ENCODE measurements at places on chromosomes 13 and 19.

DNA sequence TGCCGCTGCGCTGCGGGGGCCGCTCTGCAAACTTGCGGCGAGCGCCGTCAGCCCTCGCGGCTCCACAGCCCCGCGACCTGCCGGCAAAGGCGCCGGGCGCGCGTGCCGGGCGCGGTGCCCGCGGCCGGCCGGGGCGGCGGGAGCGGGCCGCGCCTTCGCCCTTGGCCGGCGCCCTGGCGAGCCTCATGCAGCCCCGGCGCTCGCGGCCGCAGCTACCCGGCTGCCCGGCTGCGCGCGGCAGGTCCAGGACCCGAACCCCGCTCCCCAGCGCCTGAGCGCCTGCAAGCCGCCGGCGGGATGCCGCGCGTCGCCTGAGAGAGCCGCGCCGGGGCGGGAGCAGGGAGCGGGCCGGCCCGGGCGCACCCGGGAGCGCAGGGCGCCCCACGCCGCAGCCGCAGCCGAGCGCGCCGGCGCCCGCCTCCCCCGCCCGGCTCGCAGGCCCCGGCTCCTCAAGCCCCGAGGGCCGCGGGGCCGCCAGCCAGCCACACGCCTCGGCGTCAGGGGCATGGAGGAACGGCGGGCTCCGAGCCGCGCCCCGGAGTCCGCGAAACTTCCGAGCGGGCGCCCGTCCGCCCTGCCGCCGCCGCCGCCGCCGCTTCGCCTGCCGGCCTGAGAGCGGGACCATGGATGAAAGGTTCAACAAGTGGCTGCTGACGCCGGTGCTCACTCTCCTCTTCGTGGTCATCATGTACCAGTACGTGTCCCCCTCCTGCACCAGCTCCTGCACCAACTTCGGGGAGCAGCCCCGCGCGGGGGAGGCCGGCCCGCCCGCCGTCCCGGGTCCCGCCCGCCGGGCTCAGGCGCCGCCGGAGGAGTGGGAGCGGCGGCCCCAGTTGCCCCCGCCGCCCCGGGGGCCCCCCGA lies 564 bp downstream of the HS6ST3 start:
- no peak for DNase-seq

- DNase-seq, result no peak
These were observed 263.6 kb downstream of the OXGR1 start for GRCh38 chr13:96730676-96731075.

GRCh38 chr13:49441846-49442245 lies 2.0 kb downstream of the CAB39L start:
- no peak for DNase-seq

- DNase-seq, result no peak
These were observed 193.3 kb downstream of the PCDH9 start for GRCh38 chr13:67036699-67037457.

- no peak for DNase-seq
These were observed 24.4 kb upstream of the URAD start for GRCh38 chr13:28012896-28013295.

DNA sequence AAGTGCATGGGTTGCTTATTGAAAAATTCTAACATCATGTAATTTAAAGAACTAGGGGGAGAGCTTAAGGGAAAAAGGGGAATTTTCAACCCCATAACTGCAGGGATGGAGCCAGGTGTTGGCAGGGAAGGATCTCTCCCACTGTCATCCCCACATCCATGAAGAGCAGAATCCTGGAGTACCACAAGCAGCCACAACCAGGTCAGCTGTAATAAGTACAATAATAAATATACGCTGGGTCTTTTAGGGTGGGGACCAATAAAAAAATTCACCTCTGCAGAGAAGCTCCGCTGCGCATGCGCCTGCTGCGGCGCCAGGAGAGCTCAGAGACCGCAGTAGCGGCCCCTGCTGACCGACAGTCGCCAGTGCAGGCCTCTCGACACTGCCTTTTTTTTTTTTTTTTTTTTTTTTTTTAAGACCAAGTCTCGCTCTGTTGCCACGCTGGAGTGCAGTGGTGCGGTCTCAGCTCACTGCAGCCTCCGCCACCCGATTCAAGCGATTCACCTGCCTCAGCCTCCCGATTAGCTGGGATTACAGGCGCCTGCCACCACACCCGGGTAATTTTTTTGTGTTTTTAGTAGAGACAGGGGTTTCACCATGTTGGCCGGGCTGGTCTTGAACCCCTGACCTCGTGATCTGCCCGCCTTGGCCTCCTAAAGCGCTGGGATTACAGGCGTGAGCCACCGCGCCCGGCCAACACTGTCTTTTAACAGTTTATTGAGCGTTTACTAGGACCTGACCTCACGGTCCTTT lies 2.5 kb upstream of the EEF2 start:
- DNase-seq, result peak; percentile 87

- DNase-seq, result no peak
These were observed 78.9 kb upstream of the OLFM4 start for GRCh38 chr13:52949742-52950141.

DNA sequence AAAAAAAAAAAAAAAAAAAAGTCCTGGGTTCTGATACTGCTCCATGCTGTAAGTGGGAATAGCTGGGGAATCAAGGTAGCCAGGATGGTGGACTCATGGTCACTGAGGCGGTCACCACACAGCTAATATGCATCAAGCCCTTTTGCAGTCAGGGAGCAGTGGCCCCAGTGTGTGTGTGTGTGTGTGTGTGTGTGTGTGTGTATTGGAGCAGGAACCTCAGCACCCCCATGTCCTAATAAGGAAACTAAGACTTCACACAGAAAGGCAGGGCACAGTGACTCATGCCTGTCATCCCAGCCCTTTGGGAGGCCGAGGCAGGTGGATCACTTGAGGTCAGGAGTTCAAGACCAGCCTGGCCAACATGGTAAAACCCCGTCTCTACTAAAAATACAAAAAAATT lies 12.0 kb downstream of the B3GNT3 start:
- DNase-seq, result no peak

- DNase-seq, result no peak
These were observed 15.4 kb upstream of the CD22 start for GRCh38 chr19:35313587-35313986.

GRCh38 chr19:30419568-30420180 lies 47.5 kb downstream of the ZNF536 start:
- no peak for DNase-seq

DNA sequence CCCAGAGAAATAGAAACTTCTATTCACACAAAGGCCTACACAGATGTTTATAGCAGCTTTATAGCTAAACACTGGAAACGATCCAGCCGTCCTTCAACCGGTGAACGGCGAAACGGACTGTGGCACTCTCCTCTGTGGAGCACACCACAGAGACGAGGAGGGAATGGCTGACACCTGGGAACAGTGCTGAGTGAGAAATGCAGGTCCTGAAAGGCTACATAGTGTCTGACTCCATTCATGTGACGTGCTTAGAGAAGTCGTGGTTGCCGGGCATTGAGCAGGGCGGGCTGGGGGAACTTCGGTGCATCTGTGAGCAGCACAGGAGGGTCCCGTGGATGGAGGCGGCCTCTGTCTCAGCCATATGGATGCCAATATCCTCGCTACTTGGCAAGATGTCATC lies 3.1 kb upstream of the GRK1 start:
- DNase-seq, result no peak

GRCh38 chr19:38562096-38562495 lies 55.7 kb downstream of the MAP4K1 start:
- no peak for DNase-seq

DNA sequence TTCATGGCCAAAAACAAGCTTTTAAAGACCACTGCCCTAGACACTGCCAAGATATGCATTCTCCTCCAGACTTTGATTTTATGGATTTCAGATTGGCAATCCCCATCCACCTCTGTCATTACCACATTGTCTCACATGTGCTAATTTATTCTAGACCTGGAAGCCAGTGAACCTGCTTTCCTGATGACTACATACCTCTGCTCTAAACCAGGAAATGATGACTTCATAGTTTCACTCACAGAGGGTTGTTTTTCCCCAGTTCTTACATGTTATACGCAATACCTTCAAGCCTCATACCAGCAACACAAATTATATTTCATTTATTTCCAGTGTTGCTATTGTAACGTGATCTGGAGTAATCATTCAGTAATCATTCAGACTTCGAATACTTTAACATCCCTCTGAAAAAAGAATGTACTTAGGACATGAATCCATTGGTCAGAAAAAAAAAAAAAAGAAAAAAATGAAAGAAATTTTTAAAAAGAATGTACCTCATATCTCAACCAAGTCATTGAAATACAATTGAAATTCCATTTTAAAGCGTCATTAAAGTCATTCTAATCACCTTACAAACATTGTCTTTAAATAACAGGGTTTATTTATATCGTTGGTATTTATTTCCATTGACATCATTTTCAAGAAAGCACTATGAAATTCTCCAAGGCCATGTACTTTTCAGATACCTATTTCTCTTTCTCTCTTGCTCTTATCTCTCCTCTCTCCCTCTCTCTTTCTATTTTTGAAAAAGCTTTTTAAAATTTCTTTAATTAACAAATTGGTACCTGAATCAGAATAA lies 33.4 kb upstream of the KLF5 start:
- no peak for DNase-seq

DNA sequence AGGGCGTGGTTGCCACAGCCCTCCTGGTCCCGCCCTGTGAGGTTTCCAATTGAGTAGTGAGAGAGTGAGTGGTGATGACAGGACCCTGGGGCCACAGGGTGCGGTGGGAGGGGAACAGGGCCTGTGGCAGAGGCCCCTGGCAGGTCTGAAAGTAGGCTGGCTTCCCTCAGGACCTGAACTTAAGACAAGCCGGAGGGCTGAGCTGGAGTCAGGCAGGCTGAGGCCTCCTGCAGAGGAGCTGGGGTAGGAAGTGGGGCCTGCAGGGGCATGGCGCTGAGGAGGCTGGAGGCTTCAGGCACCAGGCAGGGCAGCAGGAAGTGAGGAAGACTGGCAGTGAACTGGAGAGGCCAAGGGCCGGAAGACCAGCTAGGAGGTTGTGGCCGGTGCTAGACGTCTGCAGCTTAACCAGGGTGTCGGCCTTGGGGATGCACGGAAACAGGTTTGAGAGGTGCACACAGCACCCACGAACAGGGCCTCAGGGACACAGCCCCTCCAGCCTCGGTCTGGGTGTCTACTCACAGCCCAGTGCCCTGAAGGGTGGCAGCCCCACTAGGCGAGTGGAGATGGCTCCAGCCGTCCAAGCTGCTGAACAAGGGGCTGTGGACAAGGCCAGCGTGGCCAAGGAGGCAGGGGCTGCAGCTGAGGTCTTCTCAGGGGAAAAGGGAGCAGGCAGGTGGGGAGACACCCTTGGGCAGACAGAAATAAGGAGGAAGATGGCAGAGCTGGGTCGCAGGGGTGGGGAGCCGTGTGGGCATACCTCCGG lies 17.8 kb downstream of the POP4 start:
- peak; percentile 77 for DNase-seq

GRCh38 chr19:56946159-56946558 lies 105.6 kb upstream of the PEG3 start:
- DNase-seq, result no peak

DNA sequence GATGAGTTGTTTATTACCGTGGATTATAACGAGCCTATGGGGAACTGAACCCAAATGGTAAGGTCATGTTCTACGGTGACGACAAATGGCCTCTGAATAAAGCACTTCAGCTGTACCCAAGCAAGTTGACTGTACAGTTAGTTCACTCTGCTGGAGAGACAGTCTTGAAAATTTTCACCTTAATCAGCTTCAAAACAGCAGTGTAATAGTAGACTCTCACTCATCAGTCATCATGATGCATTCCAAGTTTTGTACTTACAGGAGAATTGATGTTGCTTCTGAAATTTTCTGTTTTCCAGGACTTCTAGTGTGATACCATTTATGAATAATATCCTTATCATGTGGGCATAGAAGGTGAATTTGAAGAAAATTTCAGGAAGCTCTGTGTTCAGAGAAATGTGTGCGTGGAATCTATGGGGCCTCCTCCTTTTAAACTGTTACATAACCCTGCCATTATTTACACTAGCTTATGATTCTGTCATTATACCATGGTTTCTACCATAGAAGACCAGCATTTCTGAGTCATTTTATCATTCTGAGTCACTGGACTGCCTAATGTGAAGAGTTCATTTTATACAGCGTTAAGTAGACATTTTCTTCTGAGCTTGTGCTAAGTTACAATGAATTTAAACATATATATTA lies 96.9 kb downstream of the WDFY2 start:
- no peak for DNase-seq

DNA sequence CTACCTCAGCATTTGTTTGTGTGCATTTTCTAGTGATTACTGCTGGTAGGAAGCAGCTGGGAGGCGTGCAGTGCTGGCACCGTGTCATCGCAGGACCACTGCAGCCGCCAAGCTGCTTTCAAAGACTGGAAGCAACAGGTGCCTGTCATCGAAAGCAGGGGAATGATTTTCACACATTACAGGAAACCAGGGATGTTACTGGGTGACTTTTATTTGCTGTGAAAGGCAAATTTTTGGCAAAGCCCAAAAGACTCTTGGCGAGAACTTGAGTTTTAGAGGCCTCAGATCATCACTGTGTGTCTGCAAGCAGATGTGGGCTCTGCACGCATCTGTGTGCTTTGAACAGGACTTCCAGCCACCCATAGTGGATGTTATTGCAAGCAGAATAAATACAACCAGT lies 176.4 kb downstream of the FLT1 start:
- no peak for DNase-seq

GRCh38 chr13:96444676-96445075 lies 354.8 kb downstream of the HS6ST3 start:
- no peak for DNase-seq

GRCh38 chr19:23314505-23315251 lies 64.5 kb upstream of the ZNF724 start:
- no peak for DNase-seq

DNA sequence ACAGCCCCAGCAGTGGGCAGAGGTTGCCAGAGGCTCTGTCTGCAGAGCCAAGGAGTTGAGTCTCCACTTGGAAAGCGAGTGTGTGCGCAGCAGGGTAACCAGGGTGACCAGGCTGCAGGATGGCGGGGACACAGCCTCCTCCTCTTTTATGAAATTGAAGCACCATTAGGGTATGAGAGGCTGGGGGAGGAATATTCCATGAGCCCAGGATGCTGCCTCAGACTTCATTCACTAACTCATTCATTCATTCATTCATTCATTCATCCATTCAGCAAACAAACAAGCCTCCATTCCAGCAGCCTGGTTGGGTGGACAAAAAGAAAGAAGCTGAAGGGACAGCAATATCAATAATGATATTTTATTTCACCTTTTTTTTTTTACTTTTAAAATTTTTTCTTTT lies 6.6 kb upstream of the LMTK3 start:
- no peak for DNase-seq

Measured in activated naive CD4-positive, alpha-beta T cell treated with Interleukin-2 at 50 U/mL for 16 hours (primary cell).